ENCODE measurements at places on chromosomes 1 and 21.

GRCh38 chr1:211531194-211532087 lies 39.5 kb upstream of the RD3 start:
- no peak for DNase-seq

DNA sequence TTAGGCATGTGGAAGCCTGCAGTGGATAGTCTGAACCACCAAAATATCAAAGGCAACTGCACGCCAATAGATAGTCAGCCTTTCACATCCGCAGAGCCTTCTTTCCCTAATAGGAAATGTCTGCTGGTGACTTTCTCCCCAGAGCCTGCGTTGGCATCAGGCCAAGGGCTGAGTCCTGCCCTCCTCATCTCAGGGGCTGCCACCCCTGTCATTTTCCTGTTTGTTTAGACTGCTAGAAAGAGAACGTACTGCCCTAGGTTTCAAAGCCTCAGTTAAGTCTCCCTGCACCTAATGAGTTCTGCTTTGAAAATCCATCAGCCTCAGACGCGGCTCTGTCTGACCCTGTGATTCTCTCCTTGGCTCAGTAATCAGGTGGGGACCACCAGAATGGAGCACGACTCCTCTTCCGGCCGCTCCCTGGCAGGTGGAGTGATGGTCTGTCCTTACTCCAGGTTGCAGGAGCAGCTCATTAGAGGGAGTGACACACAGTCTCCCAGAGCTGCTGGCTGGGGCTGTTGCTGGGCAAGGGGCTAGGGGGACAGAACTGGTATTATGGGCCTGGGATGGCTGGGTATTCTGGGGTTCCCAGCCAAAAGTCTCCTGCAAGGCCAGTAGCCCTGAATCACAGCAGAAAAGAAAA lies 27.3 kb downstream of the STUM start:
- no peak for DNase-seq

- DNase-seq: no peak
Observed at GRCh38 chr21:45286671-45287437, 841 bp downstream of the POFUT2 start.

GRCh38 chr1:196481616-196482015 lies 126.6 kb downstream of the KCNT2 start:
- no peak for DNase-seq

- DNase-seq: no peak
Observed at GRCh38 chr1:235860829-235861228, 5.9 kb downstream of the LYST start.

DNA sequence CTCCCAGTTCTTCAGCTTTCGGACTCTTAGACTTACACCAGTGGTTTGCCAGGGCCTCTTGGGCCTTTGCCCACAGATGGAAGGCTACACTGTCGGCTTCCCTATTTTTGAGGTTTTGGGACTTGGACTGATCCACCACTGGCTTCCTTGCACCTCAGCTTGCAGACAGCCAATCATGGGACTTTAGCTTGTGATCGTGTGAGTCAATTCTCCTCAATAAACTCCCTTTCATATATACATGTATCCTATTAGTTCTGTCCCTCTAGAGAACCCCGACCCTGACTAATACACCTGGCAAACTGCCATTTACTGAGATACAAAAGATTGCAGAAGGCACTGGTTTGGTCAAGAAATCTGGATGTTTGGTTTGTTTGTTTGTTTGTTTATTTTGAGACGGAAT lies 6.4 kb upstream of the RAB4A start:
- no peak for DNase-seq
